ENCODE measurements at places on chromosomes 16 and 17.
A peak's percentile ranks its signal among the peaks of the same experiment; 100 is the strongest.

DNA sequence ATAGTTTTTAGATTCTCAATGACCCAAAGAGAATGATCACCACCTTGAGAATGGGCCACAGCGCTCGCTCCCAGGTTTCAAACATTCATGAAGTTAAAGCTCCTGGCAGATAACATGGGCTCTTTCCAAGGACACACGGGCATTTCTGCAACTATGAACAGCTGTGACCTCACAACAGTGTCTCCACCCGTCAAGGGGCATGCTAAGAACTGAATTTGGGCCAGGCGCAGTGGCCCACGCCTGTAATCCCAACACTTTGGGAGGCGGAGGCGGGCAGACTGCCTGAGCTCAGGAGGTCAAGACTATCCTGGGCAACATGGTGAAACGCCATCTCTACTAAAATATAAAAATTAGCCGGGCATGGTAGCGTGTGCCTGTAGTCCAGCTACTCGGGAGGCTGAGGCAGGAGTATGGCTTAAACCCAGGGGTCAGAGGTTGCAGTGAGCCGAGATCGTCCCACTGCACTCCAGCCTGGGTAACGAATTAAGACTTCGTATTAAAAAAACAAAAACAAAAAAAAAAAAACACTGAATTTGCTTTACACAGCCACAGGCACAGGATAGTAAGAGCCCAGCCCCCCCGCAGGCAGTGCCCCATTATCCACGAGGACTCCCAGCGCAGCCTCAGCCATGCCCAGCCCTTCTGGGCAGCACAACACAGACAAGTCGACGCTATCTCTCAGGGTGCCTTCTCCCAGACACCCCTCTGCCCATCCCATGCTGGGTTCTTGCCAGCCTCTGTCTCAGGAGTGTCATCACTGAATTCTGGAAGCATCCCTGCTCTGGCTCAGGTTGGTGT is 7.2 kb downstream of the USP7 start:
- no peak for DNase-seq

- no peak for DNase-seq
Measured at GRCh38 chr17:75695141-75695829, 26.0 kb upstream of the ITGB4 start.

GRCh38 chr17:61312406-61313295 is 87.0 kb upstream of the TBX2 start:
- DNase-seq, result no peak

DNA sequence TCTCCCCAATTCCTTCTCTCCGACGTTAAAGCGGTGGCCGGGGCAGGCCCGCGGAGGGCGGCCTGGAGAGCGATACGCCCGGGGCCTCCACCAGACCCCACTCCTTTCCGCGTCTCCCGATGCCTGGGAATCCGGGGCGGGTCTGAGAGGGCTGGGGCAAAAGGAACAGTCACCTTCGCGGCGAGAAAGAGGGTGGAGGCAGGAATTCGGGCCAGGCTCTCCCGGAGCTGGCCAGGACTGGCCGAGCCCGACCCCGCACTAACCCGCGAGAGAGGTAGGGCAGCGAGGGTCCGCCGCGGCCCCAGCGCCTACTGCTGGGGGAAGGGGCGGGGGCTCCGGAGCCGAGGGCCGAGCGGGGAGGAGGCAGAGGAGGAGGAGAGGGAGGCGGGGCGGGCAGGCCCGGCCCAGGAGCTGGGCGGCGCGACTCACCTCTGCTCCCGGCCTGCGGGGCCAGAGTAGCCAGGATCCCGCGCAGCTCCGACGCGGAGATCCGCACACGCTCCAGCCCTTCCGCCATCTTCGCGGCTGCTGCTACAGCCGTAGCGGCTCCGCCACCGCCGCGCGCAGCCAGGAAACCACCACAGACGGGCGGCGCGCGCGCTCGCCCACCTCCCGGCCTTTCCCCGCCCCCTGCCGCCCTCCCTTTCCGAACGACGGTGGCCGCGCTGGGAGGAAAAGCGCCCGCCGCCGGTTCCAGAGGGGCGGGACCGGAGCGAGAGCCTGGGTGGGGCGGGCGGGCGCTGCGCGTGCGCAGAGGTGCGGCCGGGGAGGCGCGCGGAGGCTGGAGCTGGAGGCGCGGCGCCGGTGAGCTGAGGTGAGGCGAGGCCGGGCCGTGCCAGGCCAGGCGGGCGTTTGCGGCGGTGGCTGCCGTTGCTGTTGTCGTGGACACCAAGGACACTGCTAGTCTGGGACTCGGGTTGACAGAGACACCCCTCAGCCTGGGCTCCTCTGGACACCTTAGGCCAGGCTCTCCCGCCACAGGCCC is at the start of the genes SMG6 and SRR:
Gene SMG6 (minus strand): TSS at position 582 of the 985 bp plus-strand sequence. CDS start 65 bp downstream, at position 517.
Gene SRR (plus strand): TSS at position 747 of the 985 bp plus-strand sequence. CDS start 11,611 bp downstream, outside the sequence.
- peak; percentile 95 for DNase-seq

- DNase-seq, result no peak
Measured at GRCh38 chr16:12245921-12246720, 269.6 kb downstream of the SNX29 start.

- no peak for DNase-seq
Measured at GRCh38 chr16:4962716-4963115, 4.6 kb downstream of the SEC14L5 start.

- no peak for DNase-seq
Measured at GRCh38 chr17:17445296-17445924, 31.4 kb upstream of the MED9 start.

GRCh38 chr16:81500833-81501521 is 56.4 kb downstream of the CMIP start:
- DNase-seq, result no peak

DNA sequence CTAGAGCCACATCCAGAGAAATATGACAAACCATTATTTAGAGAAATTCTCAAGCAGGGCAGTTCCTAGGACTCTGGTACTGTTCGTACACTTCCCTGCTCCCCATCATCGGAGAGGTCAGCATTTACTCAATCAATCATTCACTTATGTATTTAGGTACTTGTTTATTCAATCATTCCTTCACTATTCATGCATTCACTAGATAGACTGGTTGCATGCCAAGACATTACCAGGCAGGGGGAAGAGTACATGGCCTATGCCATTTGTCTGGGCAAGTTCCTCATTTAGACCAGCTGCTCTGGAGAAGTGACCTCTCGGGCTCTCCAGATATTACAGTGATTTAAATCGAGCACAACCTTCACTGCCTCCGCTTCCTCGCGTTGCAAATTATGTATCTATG is 603.4 kb downstream of the KCNJ2 start:
- no peak for DNase-seq

DNA sequence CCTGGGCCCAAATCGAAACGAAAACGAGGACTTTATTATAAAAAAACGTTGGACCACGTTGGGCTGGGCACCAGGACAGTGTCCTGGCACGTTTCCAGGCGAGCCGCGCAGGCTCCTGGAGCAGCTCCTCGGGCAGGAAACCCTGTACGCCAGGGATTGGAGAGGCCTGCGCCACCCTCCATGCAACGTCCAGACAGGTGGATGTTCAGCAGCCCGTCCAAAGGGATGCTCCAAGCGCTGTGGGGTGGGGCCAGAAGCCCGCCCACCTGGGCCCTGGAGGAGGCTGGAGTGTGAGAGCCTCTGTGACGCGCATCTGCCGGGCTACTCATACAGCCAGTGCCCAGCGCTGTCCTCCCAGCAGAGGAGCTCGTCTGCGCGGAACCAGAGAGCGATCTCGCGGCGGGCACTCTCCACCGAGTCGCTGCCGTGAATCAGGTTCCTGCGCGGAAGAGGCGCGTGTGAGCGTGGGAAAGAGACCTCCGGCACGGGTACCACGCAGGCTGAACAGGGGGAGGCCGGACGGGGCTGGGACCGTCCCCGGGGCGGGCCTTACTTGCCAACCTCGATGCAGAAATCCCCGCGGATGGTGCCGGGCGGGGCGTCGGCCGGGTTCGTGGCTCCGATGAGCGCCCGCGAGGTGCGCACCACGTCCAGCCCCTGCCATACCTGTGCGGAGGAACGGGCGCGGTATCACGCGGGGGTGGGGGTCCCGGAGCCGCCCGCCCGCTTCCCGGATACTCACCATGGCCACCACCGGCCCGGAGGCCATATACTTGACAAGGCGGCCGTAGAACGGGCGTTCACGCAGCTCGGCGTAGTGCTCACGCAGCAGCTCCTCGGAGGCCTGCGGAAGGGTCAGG is 785 bp downstream of the NME3 start:
- peak; percentile 63 for DNase-seq

DNA sequence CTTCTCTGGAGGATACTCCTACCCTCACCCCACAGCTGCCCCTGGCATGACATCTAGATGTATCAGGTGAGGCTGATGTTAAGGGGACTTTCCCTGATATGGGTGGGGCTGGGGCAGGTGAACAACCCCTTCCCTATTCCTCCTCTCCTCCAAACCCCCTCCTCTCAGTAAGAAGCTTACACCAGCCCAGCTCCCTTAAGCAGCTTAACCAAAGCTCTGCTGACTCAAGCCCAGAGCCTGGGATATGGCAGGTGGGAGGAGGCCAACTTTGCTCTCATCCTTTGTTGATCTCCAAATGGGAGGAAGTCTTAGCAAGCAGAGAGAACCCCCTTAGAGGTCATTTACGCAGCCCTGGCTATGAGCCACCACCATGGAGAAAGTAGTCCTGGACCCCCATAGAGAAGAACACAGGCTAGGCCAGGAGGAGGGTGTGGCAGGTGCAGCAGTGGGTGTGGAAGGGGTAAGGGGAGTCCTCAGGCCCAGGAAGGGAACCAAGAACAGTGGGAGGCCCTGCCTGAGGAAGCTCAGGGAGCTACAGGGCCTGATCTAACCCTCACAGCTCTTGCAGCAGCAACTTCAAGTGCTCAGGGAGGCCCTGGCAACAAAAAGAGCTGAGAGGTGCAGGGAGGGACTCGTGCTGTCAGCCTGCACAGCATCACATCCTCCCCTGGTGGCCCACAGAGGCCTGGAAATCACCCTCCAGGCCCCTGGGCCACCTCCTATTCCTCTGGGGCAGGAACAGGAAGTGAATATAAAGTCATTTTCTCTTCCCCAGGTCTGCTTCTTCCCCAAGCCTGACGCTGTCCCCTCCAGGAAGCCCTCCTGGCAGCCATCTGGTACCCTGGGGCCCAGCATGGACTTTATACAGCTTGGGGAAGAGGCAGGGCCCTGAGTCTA is 2.9 kb downstream of the UNC119 start:
- DNase-seq, result peak; percentile 68

DNA sequence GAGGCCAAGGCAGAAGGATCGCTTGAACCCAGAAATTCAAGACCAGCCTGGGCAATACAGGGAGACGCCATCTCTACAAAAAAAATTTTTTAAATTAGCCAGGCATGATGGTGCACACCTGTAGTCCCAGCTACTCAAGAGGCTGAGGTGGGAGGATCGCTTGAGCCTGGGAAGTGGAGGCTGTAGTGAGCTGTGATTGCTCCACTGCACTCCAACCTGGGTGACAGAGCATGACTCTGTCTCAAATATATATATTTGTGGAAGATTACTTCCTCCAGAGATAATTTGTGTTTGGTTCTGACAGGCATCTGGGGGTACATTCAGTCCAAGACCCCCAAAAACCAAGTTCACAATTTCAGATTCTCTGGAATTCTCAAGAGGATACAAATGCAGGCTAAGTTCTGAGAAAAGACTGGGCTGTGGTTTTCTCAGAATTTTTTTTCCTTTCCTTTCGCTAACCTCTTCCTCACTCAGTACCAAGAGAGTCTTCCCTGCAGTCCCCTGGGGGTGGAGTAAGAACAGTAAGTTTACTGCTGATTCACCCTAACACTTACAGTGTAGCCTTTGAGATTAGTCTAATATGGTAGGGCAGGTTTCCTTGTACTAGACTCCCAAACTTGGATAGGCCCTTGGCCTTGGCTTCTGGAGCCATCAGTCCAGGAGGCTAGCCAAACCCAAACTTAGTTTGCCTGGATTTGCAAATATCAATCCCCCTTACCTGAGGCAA is 15.1 kb downstream of the GSDMB start:
- DNase-seq, result no peak

GRCh38 chr16:75012380-75013081 is 13.7 kb downstream of the ZNRF1 start:
- DNase-seq, result no peak

DNA sequence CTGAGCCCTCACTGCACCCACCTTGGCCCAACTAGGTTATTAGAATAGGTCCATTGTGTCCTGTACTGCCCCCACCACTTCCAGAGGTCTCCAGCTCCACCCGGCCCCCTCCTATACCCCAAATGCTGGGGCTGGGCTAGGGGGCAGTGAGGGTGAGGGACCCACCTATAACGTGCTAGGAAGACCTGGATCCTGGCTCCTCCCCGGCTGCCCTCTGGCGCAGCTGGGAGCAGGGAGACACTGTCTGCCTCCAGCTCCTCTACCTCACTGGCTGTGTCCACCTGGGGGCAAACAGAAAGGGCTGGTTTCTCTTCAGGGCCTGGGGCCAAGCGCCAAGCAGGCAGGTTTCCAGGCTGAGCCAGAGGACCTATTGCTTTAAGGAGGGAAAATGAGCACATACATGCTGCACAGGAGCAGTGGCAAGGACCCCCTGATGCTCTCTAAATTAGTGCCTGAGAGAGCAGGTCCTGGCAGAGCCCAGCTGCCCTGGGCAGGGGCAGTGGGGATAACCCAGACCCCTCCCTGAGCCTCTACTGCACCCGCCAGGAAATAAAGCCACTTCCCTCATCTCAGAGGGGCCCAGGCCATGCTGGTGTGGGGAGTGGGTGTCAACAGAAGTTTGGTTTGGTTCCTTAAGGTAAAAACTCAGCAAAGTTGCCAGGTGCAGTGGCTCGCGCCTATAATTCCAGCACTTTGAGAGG is 12.2 kb downstream of the TSPOAP1 start:
- DNase-seq, result no peak

- DNase-seq, result peak; percentile 84
Measured at GRCh38 chr17:38727736-38728135, 2.4 kb upstream of the CISD3 start.

GRCh38 chr16:35142809-35143192 is 1683.4 kb downstream of the TP53TG3F start:
- no peak for DNase-seq

DNA sequence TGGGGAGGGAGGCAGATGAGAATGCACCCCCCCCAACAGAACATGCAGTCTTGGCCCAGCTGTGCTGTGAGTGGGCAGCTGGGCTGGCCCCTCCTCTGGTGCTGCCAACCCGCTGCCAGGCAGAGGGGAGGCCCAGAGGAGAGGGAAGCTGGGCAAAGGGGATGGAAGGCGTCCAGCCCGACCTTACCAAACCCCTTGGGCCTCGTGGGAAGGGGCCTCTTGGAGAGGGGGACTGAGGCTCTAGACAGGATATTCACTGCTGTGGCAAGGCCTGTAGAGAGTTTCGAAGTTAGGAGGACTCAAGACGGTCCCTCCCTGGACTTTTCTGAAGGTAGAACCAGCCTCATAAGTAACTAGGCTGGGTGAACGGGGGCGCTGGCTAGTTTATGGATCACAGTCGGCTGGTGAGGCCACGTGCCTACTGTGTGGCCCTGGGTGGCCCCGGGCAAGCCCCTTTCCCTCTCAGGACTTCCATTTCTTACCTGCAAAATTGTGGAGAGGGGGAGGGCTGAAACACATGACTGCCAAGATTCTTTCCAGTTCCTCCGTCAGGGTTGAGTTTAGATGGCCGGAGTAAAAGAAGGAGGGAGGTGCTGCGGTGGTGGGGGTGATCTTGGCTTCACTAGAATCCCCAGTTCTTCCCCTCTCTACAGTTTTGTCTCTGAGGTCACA is 857 bp upstream of the STAT5A start:
- peak; percentile 48 for DNase-seq
